ENCODE measurements at places on chromosomes 6 and 20.

DNA sequence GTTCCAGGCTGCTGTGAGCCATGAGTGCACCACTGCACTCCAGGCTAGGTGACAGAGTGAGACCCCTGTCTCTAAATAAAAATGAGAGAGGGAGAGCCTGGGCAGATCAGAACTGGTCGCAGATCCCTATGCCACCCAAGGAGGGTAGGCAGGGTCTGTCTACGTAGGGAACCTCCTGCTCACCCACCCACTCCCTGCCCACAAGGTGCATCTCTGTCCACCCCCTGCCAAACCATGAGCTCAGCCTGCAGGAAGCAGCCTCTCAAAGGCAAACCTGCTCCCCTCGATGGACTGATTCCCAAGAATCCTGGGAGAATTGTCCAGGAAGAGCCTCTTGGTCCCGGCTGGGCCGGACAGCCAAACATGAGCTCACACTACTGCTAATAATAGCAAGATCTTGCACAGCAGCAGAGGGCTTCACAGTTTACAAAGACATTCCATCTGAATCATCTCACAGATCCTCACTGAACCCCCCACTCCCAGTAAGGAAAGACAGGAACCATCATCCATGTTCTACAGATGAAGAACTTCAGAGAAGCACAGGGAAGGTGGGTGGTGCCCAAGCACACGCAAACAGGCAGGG lies 27.8 kb upstream of the TLDC2 start:
- DNase-seq, result no peak

- DNase-seq, result no peak
These were observed 122.8 kb downstream of the CCDC170 start for GRCh38 chr6:151616600-151616999.

- no peak for DNase-seq
These were observed 14.7 kb downstream of the FKBP1A start for GRCh38 chr20:1377984-1378734.

GRCh38 chr20:50284811-50285375 lies 94.3 kb downstream of the CEBPB start:
- DNase-seq, result no peak

- peak; percentile 86 for DNase-seq
These were observed 6.5 kb upstream of the ZSCAN9 start for GRCh38 chr6:28218312-28219248.

DNA sequence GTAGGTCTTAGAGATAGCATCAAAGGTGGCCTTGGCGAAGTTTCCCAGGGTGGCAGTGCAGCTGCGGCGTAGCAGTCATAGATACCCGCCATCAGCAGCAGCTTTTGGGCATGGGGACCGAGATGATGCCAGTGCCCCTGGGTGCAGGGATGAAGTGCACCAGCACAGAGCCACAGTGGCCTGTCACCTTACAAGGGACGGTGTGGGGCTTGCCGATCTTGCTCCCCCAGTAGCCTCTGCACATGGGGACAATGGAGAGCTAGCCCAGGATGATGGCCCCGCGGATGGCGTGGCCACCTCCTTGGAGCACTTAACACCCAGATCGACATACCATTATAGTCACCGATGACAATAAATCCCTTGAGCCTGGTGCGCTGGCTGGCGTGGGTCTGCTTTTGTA lies 195.5 kb downstream of the ZMYND8 start:
- DNase-seq, result no peak

DNA sequence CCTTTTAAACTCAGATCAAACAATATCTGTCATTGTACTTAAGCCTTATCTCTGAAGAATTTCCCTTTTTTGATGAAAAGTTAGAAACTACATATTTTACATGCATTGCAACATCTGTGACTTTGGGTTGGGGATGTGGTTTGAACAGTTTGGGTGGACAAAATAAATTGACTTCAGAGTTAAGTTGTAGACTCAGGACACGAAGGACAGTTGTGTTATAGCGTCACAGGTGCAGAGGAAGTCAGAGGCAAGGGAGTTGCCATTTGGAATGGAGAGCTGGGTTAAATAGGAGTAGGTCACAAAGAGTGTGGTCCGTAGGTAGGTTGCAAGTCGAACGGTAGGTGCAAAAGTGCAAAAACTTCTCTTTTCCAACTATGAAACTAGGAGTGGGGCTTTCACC lies 46.0 kb downstream of the ZFAND3 start:
- DNase-seq, result no peak

- no peak for DNase-seq
These were observed 513.7 kb upstream of the SULF2 start for GRCh38 chr20:48298851-48299484.

- DNase-seq, result no peak
These were observed 63.3 kb downstream of the CD24 start for GRCh38 chr6:106910999-106911949.

GRCh38 chr6:53347921-53348370 lies 804 bp downstream of the ELOVL5 start:
- peak; percentile 80 for DNase-seq

DNA sequence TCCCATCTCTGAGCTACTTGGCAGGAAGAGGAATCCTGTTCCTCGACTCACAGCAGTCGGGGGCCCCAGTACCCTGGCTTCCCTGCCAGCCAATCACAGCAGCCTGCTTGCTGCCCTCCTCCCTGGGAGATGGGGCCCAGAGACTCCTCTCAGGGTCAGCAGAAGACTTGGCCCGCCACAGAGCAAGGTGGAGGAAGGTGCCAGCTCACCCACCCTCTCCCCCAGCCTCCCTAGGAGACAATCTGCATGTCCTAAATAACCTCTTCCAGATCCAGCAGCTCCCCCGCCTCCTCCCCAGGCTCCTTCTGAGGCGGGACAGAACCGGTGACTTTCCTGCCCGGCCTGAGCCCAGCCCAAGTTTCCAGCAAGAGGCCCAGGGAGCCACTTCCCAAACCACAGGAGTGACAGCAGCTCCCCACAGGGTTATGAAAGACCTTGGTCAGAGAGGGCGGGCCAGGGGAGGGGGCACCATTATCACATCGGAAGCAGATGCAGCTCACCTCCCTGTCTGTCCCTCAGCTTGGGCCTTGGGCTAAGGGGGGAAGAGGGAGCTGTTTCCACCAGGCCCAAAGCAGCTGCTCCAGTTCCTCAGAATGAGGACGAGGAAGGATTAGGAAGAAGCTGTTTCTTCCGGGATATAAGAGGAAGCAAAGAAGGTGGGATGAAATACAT lies 2.3 kb downstream of the CCND3 start:
- peak; percentile 80 for DNase-seq

DNA sequence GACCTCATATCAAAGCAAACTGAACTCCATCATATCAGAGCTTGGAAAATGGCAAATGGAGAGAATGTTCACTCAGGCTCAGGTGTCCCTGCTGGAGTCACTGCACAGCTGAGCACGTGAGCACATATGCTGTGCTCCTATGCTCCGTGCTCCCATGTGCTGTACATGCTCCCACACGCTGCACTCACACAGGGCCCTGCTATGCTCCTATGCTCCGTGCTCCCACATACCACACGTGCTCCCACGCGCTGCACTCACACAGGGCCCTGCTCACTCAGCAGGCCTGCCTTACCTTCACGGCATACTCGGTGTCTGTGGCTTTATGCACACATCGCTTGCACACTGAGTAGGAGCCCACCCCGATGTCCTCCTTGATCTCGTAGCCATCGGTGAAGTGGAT lies 65.7 kb upstream of the MPC1 start:
- DNase-seq, result no peak

DNA sequence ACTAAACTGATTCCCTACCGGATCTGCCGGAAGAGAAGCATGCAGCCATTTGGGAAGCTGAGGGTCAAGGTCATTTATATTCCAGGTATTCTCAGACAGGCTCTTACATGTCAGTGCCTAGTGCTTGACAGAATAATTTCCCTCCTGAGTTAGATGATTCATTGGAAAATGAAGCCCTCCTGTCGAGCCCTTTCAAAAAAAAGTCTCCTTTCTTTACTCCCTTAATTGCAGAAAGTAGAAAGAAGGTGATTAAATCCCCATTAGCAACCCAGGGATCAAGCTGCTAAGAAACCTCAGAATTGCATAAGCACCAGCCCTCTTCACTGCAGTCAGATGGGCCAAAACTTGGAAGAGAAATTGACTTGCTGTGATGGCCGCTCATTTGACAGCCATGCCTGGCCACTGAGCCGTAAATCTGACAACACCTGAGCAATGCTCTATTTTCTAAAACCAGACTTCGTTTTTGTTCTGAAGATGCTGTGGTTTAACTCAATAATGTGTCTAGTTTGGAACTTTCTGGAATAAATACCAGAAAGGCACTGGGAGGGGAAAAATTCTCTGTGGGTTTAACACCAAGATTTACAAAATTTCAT lies 61.0 kb upstream of the ARMH2 start:
- no peak for DNase-seq

DNA sequence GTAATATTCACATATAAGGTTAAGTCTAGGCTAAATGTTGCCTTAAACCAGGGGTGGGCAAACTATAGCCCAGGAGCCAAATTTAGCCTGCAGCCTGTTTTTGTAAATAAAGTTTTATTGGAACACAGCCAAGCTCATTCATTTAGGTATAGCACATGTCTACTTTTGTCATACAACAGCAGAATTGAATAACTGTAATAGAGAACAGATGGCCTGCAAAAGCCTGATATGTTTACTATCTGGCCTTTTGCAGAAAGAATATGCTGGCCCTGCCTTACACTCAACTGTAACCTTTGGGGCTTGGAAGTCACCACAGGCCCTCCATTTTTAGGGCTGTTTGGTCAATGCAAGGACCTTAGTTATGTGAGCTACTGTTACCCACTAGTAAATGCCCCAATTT lies 17.7 kb upstream of the BCLAF1 start:
- DNase-seq, result no peak

DNA sequence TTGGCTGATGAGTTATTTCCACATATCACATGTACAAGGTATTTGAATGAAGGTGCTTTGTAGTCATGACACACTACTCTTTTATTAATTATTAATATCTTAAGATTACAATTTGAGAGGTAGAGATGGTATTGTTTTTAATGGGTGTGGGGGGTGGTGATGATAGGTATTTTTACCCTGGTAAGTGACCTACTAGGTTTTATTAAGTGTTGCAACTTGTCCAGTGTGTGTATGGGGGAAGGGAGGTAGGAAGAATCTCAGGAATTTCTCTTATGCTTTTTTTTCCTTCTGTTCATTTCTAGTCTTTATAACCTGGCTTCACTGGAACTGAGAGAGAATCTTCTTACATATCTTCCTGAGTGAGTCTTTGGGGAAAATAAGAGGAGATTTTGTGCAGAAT lies 101.4 kb downstream of the LRRC1 start:
- no peak for DNase-seq

GRCh38 chr6:3026791-3027626 lies 27.3 kb downstream of the NQO2 start:
- DNase-seq, result no peak

DNA sequence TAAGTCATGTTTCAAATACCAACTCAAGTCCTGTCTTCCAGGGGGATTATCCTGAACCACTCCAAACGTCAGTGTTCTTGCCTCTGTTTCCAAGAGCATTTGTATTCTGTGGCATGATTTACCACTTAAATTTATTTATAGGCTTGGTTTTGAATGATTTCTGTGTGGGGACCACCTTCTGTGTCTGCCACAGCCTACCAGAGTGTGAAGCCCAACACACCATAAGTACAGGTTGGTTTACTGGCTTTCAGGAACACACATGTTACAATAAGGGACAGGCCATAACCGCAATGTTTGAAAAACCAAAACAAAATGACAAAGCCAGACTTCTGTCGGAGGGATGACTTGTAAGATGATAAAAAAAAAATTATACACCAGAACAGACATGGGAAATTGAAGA lies 56.5 kb upstream of the MAP3K7 start:
- DNase-seq, result no peak

DNA sequence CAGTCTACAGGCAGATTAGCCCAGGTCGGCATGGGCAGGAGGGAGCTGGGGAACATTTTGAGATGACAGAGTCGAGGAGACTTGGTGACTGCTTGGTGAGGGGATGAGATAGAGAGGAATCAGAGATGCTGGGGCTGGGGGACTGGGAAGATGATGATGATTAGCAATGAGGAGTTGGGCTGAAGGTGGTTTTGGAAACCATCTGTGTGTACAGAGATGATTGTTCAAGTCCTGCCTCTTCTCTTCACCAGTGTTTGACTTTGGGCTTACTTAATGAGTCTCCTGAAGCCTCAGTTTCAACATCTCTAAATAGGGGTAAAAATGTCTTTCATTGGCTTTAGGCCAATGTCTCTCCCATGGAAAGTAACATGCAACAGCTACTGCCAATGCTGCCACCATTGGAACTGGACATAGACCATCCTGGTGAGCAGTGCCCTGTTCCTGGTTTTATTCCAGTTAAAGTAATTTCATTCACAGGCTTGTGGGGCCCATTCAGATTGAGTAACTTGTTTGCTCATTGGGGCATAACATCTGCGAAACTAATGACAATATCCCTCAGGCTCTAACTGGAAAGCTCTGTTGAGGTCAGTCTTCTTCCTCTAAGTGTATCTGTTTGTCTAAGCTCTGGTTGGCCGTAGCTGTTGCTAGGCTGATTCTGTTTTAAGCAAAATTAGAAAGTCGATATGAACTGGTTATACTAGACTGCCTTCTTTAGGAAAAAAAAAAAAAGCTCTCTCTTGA lies 99.1 kb downstream of the ARMC2 start:
- no peak for DNase-seq

DNA sequence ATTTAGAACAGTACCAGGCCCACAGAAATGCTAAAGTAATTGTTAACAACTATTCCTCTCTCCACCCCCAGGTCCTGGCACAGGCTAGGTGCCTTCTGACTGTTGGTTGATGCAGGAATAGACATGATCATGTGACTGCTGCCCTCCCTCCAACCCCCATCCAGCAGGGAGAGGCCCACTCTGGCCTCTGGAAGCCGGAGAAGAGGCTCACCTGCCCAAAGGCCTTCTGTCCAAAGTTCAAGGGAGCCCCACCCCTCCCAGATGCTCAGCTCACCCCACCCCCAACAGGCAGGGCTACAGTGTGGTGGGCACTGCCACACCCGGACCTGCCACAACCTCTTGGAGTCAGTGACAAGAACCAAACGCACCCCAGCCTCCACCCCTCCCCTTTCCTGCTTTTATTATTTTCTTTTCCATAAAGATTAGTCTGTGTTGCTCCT lies 26.9 kb upstream of the FOXP4 start:
- no peak for DNase-seq

GRCh38 chr20:49762940-49763766 lies 49.5 kb upstream of the B4GALT5 start:
- no peak for DNase-seq

DNA sequence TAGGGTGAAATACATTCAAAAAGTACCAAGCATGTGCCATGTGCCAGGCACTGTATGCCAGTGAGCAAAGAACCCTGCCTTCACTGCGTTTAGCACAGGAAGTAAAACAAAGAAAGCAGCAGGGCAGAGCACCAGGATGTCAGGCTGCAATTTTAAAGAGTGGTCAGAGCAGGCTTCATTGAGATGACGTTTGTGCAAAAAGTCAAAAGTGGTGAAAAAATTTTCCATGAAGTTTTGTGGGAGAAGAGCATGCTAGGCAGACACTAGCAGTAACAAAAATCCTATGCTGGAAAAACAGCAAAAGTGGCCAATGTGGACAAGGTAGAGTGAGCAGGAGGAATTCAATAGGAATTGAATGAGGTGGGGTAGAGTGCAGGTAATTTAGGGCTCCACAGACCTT lies 31.3 kb downstream of the AKIRIN2 start:
- DNase-seq, result no peak

DNA sequence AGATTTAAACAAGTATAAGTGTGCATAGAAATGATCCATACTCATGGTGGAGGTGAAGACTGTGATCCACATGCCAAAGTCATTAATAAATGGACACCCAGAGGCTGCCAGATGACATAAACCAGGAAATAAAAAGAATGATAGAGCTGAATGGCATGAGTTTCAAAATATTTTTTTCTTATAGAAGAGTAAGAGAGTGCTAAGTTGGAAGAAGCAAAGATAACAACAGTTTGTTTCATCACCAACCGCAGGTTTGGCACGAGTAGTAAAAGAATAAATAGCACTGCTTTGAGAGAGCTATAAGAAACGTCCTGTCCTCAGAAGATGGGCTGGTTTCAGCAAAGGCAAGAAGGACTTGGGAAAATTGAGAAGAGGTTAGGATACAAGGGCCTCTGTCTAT lies 246.9 kb downstream of the UBE3D start:
- DNase-seq, result no peak
